ENCODE measurements at places on chromosomes 4 and X.

- DNase-seq, result no peak
These were observed 44.5 kb downstream of the DTHD1 start for GRCh38 chr4:36325926-36326325.

DNA sequence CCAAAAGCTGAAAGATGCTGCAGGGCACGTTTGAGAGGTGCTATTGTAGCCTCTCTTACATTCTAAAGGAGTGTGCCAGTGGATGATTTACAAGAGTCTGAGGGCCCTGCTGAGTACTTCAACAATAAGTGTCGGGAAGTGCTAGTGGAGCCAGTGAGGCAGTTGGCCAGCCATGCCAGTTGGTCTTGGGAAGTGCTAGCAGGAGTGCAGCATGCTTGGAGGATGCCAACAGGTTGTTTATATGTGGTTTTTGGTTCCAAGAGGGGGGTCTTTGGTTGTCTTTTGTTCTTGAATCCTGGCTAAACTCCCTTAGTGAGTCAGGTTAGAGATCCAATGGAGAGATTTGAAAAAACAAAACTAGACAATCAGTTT lies 335.3 kb downstream of the PABPC4L start:
- peak; percentile 93 for DNase-seq

- no peak for DNase-seq
These were observed 511.8 kb upstream of the ARX start for GRCh38 chrX:25527596-25527995.

- no peak for DNase-seq
These were observed 217.5 kb upstream of the DKK2 start for GRCh38 chr4:107253579-107254068.

DNA sequence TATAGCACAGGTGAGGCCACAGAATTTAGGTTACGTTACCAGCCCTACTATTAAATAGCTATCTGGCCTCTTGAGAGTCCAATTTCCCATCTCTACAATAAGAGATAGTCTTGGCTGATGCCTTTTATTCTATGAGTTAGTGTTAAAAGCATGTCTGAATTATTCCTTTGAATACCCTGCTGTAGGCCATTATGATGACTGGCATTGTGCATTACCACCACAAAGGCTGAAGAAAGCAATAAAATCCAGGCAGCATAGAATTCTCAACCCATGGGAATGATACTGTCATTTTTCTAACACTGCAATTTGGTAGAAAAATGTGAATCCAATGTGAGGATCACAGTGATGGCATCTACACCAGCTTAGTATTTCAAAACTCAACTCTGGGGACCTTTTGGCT lies 51.4 kb downstream of the OTC start:
- DNase-seq, result no peak

GRCh38 chr4:76563454-76564122 lies 128.6 kb downstream of the SHROOM3 start:
- no peak for DNase-seq

GRCh38 chr4:92163348-92163747 lies 140.4 kb upstream of the GRID2 start:
- DNase-seq, result peak; percentile 2

DNA sequence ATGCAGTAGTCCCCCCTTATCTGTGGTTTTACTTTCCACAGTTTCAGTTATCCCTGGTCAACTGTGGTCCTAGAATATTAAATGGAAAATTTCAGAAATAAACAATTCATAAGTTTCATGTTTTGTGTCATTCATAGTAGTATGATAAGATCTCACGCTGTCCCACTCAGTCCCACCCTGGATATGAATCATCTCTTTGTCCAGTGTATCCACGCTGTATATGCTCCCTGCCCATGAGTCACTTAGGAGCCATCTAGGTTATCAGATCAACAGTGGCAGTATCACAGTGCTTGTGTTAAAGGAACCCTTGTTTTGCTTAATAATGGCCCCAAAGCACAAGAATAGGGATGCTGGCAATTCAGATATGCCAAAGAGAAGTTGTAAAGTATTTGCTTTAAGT lies 16.2 kb upstream of the SYTL4 start:
- no peak for DNase-seq

Measured in astrocyte of the hippocampus (primary cell).